ENCODE measurements at places on chromosomes 13 and 19.

DNA sequence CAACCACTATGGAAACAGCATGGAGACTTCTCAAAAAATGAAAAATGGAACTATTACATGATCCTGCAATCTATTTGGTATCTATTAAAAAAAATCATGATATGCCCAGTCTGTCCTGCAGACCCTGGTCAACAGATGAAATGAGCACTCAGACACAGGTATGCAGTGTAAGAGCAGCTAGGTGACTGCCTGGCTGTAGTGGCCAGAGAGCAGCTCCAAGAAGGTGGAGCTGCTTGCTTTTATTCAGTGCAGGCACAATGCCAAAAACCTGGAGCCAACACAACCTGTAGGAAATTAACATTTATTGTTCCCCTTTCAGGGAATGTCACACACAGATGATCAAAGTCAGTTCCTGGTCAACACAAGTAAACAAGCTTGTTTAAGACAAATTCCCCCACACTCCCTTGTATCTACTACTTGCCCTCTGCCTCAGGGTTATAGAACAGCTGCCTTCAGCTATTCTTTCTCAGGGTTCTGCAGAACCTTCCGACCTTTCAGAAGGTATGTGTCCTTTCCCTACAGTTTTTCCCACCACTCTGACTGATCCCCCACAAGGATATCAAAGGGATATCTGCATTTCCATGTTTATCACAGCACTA, 933.7 kb upstream of the SLITRK5 start:
- no peak for DNase-seq

- no peak for DNase-seq
Measured at GRCh38 chr19:17370026-17370587, 7.0 kb downstream of the PLVAP start.

- DNase-seq = no peak
Measured at GRCh38 chr19:32397671-32398101, 7.9 kb upstream of the DPY19L3 start.

GRCh38 chr13:84044805-84045204, 162.5 kb upstream of the SLITRK1 start:
- DNase-seq = no peak

DNA sequence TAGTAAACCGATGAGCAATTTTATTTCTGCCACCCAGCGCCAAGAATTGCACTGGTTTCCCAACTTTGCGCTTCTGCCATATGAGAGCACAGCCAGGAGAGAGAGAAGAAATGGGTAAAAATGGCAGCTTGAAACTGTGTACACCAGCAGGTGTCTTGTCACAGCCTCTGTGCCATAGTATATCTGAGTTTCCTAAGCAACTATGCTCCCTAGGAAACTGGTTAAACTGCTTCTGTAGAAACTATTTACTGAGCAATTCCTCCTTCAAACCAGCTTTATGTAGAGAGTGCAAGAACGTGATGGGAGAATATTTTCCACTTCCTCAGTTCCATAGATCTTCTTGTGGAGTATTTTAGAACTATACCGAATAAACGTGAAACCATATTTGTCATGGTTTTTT, 1361.3 kb downstream of the PCDH9 start:
- DNase-seq = no peak

DNA sequence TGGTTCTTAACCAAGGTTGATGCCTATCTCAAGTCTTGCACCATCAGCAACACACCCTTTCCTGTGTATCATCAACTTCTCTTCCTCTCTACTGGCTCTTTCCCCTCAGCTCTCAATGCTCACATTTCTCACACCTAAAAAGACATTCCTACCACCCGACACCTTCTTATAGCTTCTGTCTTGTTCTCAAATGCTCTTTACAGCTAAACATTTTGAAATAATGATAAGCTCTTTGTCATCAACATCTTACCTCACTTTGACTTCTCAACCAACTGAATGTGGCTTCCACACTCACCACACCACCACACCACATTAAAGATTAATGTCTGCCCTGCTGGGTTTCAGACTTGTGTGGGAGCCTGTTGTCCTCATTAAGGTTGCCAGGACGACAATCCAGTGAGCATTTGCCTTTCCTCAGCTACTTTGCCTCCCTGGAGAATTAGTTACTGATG, 67.8 kb downstream of the RXFP2 start:
- DNase-seq = no peak

DNA sequence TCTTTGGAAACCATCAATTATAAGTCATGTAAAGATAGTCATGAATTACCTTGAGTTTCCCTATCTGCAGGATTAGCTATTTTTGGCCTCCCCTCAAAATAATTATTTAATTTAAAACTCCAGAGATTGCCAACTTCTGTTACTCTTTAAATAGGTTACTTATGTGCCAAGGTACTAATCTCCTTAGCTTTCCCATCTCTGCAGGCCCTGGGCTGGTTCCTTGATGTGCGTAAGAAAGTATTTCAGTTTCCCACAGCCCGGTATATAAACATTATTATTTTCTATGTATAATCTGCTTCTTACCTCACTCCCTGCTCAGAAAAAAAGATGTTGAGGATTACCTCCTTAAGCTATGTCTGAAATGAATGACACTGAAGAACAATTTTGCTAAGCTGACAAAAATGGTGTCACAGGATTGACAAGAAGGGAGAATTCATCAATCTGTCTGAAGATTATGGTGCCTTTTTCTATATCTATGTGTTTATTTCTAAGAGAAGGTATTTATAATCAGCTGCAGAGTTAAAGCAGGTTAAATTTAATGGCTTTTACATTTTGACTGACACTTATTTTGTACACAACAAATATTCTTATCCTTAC, 1697.2 kb upstream of the PCDH20 start:
- DNase-seq = no peak

DNA sequence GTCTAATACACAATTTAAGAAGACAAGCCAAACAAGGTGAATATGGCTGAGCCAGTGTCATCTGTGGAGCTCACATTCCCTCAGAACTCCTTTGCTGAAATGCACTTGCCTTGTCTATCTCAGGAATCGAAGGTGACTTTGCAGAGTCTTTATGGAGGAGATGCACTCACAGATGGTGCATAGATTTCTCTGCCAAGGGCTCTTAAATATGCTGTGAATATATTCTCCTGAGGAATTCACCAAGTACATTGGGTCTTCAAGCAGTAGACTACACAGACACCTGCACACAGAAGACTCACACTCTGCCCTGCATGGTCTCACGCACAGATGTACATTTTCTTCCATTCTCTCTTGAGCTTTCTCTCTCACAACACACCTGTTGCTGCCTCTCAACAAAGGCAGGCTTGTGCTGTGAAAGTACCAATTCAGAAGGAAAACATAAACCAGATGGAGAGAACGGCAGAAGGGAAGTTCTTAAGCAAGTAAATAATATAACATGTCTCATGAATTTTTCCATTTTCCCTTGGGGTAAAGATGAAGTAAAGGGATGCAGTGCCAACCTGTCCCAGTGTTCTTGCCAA, 174.7 kb downstream of the DLEU7 start:
- no peak for DNase-seq
